ENCODE measurements at places on chromosomes 4 and X.

- DNase-seq: no peak
Measured at GRCh38 chrX:107654872-107655761, 26.8 kb downstream of the PRPS1 start.

- DNase-seq: no peak
Measured at GRCh38 chr4:77395481-77395880, 210.1 kb upstream of the CXCL13 start.

GRCh38 chr4:96786306-96786705, 946.4 kb downstream of the PDHA2 start:
- DNase-seq: no peak

GRCh38 chr4:137283737-137284136, 248.6 kb downstream of the PCDH18 start:
- no peak for DNase-seq

DNA sequence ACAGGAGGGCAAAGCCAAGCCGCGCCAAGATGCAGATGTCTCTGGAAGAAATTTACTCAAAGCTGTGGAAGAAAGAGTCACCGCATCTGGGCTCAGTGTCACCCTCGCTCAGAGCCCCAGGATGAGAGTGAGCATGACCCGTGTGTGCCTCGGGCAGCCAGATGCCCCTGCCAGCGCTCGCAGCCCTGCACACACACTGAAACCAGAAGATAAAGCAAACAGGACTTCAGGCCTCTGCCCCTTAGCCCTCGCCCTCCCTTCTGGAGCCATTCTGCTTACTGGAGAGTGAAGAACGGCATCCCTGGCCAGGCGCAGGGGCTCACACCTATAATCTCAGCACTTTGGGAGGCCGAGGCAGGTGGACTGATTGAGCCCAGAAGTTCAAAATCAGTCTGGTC, 103.0 kb downstream of the IRF2 start:
- DNase-seq: no peak

GRCh38 chr4:183350317-183351071, 28.3 kb upstream of the CLDN24 start:
- DNase-seq: no peak

- no peak for DNase-seq
Measured at GRCh38 chrX:42948723-42949657, 171.0 kb upstream of the PPP1R2C start.

- DNase-seq: no peak
Measured at GRCh38 chrX:153216926-153217325, 37.8 kb downstream of the MAGEA1 start.

DNA sequence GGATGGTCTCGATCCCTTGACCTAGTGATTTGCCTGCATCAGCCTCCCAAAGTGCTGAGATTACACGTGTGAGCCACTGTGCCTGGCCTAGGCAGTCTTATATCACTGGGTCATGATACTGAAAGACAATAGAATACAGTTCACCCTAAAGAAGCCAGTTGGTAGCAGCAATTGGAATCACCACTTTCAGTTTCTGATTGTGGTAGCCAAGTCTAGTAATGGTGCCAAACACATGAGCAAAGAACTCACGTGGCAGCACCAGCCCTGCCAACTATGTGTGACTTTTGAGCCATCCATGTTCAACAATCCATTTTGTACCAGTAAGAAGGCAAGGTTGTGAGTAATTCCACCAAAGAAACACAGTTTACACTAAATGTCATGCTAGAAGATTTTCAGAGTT, 548.4 kb downstream of the KLHL13 start:
- DNase-seq: no peak

DNA sequence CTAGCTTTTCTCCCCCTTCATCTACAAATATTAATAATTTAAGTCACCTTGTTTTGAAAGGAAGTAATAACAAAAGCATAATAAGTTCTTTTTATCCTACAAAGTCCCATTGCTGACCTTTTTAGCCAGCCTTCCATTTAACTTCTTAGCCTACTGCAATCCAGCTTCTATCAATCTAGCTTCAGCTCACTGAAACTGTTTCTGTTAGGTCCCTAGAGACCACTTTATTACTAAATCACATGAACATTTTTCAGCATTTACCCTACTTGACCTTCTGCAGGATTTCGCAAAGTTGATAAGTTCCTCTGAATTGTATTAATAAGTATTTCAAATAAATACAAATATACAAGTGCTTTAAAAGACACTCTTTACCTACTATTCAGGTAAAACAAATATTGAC, 186.5 kb downstream of the ANTXR2 start:
- no peak for DNase-seq

GRCh38 chr4:153393397-153393796, 48.9 kb downstream of the MND1 start:
- no peak for DNase-seq

GRCh38 chr4:56931924-56932323, 24.2 kb downstream of the REST start:
- no peak for DNase-seq

DNA sequence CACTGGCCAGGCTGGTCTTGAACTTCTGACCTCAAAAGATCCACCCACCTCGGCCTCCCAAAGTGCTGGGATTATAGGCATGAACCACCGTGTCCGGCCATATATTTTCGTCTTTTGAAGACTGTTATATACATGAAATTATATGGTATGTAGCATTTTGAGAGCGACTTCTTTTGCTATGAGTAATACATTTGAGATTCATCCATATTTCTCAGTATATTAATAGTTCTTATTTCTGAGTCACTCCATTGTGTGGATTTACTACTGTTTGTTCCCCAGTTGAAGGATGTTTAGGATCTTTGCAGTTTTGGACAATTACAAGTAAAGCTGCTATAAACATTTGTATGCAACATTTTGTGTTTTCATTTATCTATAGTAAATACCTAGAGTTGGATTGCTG, 34.9 kb downstream of the GNL3L start:
- DNase-seq: no peak

GRCh38 chr4:25457053-25457715, 80.1 kb downstream of the ANAPC4 start:
- DNase-seq: no peak

GRCh38 chr4:186029571-186030398, 39.2 kb upstream of the TLR3 start:
- DNase-seq: no peak

- DNase-seq: no peak
Measured at GRCh38 chr4:101621120-101621519, 169.4 kb upstream of the BANK1 start.

- no peak for DNase-seq
Measured at GRCh38 chr4:130850019-130850524, 1754.1 kb downstream of the C4orf33 start.

GRCh38 chr4:89221167-89221867, 86.3 kb downstream of the GPRIN3 start:
- DNase-seq: no peak

DNA sequence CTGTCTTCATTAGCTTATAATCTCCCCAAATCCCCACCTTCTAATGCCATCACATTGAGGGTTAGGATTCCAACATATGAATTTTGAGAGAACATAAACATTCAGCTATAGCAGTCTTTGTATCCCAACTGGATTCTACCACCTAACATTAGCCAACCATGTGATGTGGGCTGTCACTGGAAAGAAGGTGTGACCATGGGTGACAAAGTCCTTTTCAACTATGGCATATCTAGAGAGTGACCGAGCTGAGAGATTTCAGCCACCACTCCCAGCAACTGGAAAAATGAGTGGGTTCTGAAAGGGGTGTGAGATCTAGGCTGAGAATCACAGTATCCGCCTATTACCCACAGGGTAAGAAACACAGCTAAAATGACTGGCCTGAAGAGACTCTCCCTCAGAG, 22.1 kb downstream of the GABRB1 start:
- DNase-seq: no peak

GRCh38 chr4:184873054-184873453, 47.3 kb upstream of the ACSL1 start:
- no peak for DNase-seq

- DNase-seq: no peak
Measured at GRCh38 chrX:65866146-65866545, 173.7 kb downstream of the VSIG4 start.

GRCh38 chr4:112069110-112069509, 76.1 kb upstream of the FAM241A start:
- DNase-seq: no peak

DNA sequence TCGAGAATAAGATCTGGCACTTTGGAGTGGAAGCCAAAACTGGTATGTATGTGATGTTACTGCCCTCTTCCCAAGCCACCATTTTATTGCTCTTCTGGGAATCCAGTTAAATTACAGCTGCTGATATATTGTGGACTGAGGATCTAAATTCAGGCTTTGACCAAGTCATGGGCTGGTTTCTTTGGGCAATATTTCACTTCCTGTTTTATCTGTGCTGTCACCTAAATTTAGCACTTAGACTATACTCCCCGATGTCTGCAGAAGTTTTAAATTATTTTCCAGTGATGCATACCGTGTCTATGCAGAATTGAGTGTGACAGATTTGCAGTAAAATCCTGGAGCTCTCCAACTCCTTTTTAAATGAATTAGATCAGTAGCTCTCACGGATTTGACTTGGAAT, 100.0 kb downstream of the TEX13A start:
- no peak for DNase-seq

GRCh38 chr4:116982656-116983055, 102.7 kb downstream of the TRAM1L1 start:
- DNase-seq: no peak

DNA sequence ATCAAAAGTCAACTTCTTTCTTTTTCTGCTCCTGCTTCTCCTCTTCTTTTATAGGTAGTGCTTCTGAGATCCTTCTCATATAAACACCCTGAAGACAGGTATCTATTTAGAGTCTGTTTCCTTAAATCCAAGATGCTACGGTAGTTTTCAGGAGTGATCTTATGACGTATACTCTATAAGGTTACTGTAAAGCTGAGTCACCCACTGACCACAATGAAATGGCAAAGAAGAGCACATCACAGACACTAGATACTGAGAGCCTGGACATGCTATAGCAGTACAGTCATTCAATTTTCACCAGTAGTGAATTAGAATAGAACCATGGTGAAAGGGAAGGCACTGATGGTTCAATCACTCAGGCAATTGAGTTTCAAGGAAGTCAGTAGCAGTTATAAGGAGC, 412.5 kb downstream of the ADAM29 start:
- no peak for DNase-seq

GRCh38 chr4:119653990-119654389, 25.4 kb upstream of the PDE5A start:
- DNase-seq: no peak

DNA sequence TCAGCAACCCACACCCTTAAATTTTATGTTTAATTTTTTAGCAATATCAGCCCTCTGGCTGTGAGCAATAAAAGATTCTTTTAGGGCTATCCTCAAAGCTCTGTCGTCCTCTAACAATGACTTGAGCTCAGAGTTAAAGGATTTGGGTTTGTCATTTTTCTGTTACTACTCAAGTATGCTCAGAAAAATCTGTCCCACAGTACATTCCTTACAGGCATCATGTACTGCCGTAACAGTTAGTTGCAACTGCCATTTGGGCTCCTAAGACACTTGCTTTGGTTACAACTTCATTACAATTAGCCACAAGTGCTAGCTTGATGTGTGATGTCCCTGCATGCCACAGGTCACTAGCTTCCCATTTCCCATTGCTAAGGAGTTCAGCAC, 33.2 kb downstream of the COQ2 start:
- no peak for DNase-seq

- no peak for DNase-seq
Measured at GRCh38 chr4:168860827-168861226, 149.2 kb downstream of the CBR4 start.

- no peak for DNase-seq
Measured at GRCh38 chr4:61828960-61829359, 628.8 kb downstream of the ADGRL3 start.

Measured in cortex of kidney (tissue), 1 donor.